Stromal cell of bone marrow (primary cell): ENCODE measurements at places on chromosomes 1 and 21.

DNA sequence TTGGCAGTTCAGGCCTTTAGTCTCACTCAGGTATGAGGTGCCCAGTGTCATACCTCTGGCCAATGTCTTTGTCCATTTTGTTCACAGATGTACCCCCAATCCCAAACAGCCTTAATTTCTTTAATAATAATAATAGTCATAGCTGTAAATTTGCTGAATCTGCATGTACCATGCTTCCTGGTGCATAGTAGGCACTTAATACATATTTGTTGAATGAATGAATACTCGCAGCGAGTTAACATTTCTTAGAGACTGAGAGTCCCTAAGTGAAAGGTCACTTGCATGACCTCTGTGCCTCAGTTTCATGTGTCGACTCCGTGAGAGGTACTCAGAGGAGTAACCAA lies 12.5 kb downstream of the ALPL start:
- DNase-seq: no peak

GRCh38 chr1:15063783-15064182 lies 89.8 kb upstream of the TMEM51 start:
- no peak for DNase-seq

DNA sequence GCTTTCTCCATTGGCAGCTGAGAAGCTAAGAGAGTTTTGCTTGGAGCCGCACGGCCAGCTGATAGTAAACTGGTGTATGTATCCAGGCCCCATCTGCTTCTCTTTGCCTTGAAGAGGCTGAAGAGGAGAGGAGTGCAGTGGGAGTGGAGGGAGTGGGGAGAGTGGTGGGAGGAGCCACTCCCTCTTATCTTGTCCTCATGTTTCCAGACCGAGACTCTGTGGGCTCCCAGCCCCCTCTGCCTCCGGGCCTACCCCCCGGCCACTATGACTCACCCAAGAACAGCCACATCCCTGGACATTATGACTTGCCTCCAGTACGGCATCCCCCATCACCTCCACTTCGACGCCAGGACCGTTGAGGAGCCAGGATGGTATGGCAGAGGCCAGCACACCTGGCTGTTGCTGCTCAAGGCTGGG lies 6.0 kb upstream of the LRRC71 start:
- DNase-seq: no peak

GRCh38 chr1:225603538-225604354 lies 49.2 kb downstream of the ENAH start:
- no peak for DNase-seq

DNA sequence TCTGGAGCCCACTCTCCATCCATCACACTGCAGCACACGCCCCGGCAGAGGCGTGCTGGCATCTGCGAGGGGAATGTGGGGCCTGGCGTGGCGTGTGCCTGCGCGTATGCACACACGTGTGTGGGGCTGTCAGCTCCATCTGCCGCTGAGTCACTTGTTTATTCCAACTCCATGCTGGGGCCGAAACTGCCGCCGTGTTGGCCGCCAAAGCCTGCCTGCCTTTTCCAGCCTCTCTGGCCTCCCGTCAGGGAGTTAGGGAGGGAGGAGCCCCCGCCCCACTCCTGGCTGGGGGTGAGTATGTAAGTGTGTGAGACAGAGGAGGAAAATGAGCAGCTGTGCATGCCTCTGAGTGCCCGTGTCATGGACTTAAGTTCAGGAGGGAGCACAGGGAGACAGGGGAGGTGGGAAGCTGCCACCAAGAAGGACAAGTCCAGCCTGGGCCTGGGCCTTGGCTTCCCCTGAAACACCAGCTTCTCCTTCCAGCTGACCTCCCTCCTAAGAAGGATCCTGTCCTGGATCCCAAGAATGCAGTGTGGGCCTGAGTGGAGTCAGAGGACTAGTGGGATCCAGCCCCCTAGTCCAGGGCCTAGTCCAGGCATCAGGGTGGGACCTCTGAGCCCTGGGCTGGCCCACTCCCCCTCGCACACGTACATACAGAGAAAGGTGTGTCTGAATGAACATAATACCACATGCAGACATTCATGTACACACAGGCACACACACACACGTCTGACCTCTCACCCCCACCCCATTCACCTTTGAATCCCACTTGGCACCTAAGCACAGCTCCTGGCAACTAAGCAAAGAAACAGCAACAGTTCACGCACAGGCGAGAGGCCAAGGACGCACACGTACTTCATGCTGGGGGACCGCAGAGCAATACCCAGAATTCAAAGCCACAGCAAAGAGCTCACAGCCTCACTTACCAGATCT lies 24.7 kb downstream of the MEF2D start:
- peak; percentile 42 for DNase-seq

DNA sequence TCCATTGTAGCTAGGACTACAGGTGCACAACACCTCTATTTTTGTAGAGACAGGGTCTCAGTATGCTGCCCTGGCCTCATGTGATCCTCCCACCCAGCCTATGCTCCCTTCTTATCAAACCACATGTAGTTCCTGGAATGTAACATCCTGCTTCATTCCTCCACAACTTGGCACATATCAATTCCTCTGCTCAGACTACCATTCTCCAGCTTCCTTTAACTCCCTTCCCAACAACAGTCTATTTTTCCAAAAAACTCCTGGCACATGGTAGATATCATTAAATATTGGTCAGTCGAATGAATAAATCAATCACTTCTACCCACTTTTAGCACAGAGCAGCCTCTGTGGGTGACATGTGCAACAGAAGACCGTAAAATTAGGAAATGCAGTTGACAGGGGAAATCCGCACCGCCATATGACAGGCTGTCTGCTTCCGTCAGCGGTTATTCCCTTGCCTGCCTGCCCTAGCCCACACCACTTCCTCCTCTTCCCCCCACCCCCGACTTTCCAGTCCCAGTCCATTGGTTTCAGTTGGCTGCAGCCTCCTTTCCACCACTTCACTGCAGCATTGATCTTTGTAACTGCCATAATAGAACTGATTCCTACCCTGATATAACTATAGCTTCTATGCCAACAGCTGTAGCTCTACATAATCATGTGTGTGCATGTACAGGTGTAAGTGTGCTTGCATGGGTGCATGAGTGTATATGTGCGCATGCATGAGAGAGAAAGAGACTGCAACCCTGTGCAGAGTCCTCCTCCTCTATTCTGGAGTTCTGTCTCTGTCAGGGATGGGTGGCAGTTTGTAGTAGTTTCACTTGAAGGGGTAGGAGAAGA lies 6.8 kb upstream of the AKR1A1 start:
- DNase-seq: no peak

- DNase-seq: no peak
These were observed at the start of gene PAX7 for GRCh38 chr1:18630511-18631495. PAX7 (plus strand) TSS chr1:18630846; CDS start chr1:18631604, 758 bp downstream.

- DNase-seq: no peak
These were observed 46.4 kb upstream of the ADGRL4 start for GRCh38 chr1:79052829-79053449.

DNA sequence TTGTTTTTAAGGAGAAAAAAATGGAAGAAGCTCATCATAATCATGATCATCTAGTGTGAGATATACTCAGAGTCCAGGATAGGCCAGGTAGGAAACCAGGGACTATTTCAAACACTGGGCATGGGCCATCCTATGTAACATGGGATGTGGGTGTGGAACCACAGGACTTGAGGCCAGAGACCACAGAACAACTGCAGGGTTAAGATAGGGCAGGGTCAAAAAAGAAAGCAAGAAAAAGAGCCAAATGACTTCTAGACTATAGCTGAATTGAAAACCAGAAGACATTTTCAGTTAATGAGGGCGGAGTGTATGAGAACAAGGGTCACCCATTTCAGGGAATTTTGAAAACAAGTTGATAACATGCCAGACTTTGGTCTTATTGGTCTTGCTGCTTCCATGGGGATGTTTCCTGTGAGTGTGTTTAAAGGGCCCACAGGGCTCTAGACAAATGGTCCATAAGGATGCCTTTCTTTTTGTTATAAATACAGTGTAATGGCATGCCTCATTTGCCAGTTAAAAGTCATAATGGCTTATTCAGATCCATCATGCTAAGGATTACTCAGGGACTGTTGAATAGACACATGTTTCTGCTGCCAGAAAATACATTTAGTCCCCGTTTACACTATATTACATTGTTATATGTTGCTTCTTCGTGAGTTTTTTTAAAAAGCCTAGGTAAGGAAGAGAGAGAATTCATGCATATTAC lies 182.0 kb upstream of the C21orf91 start:
- no peak for DNase-seq

- peak; percentile 71 for DNase-seq
These were observed at the start of gene S100A10 for GRCh38 chr1:151993734-151994496. S100A10 (minus strand) TSS chr1:151993859; CDS start chr1:151986230, 7,629 bp downstream.

GRCh38 chr21:44752671-44753235 lies 41.4 kb upstream of the TSPEAR start:
- no peak for DNase-seq

DNA sequence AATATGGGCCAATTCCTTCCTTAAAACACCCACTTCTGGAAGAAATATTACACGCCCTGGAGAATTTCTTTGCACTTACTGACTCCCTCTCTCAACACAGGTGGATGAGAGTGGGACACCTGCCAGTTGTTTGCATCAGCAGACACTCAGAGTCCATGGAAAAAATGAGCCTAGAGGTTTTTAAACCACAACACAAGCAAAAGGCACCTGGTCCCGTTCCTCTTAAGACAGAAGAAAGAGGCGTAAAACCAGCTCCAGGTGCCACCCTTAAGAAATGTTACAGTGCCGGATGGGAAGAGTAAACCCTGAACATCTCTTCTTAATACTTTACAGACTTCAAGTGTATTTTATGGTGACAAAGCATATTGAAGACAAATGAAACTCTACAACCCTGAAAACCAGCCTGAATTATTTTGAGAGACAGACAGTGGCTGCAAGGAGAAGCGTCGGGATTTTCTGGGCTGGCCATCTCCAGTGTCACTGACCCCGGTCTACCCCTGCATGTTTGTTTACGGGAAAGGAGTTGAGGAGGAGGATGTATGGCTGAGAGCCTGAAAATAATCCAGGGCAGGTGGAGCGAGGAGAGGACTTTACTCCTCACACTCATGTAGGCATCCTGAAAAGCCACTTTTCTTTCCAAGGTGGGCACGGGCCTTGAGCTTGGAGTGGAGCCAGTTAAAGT lies 7.8 kb upstream of the RIPK4 start:
- DNase-seq: no peak

- peak; percentile 84 for DNase-seq
These were observed 29.7 kb downstream of the ENO1 start for GRCh38 chr1:8848663-8849386.

DNA sequence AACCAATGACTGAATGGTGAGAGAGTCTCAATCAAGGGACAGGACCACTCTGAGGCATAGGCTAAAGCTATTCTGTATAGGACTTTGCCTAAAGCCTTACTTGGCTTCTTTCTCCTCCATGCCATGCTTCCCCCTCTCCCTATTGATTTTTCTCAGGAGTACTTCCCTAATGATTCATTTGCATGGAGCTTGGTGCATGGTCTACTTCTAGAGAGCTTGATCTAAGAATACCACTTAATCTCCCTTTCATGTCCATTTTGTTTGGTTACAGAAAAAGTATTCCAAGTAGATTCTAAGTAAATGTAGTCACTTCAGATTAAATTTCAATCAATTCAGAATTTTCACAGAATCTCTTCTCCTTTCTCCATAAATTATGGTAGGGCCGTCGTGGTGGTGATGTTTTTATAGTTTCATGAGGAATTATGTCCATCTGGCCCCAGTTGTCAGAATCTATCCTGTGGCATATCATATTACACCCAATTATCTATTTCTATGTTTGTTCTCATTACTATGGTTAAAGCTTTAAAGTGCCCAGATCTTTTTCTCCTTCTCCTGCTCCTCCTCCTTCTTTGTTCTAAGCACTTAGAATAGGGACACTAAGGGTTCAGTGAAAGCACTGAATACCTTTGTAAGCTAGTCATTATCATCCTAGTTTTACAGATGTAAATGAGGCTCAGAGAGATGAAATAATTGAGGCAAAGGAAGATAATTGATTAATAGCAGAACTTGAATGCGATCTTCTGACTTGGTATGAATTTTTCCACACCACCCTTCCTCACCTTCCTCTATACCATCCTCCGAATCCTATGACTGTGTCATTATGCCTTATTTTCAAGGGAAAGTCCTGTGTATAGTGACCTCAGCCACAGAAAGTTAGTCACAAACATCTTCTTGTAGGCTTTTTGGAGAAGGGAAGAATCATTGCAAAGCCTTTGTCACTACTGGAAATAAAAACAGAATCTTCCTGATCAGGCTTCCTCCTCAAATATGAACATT lies 85.6 kb upstream of the ZRANB2 start:
- DNase-seq: peak; percentile 2

GRCh38 chr1:91818713-91818975 lies 67.3 kb downstream of the TGFBR3 start:
- DNase-seq: no peak

- no peak for DNase-seq
These were observed 156.2 kb upstream of the CAMK1G start for GRCh38 chr1:209427277-209427676.

DNA sequence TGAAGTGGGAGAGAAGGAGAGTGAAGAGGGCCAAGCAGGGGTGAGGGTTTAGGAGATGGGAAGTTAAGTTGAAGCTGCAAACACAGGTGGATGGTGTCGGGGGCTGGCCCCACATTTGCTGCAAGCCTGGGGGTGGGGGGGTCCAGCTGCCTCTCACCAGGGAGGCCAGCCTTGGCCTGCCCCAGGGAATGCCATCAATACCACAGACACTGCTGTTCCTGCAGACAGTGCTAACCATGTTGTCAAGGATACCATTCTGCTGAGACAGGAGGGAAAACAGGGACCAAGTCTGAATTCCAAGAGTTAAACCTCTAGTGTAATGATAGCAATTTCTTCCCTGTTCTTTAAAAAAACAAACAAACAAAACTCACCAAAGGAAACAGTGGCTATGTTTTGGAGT lies 8.0 kb downstream of the MECR start:
- DNase-seq: no peak

GRCh38 chr1:89995598-89996449 lies 914 bp downstream of the ZNF326 start:
- DNase-seq: no peak

- no peak for DNase-seq
These were observed 2.6 kb downstream of the NDC1 start for GRCh38 chr1:53835491-53835890.

- no peak for DNase-seq
These were observed 45.4 kb upstream of the ATP1B1 start for GRCh38 chr1:169060919-169061639.

GRCh38 chr1:169326956-169327268 lies 40.7 kb downstream of the NME7 start:
- DNase-seq: no peak

- no peak for DNase-seq
These were observed 1.9 kb upstream of the SAMD13 start for GRCh38 chr1:84299536-84300170.

DNA sequence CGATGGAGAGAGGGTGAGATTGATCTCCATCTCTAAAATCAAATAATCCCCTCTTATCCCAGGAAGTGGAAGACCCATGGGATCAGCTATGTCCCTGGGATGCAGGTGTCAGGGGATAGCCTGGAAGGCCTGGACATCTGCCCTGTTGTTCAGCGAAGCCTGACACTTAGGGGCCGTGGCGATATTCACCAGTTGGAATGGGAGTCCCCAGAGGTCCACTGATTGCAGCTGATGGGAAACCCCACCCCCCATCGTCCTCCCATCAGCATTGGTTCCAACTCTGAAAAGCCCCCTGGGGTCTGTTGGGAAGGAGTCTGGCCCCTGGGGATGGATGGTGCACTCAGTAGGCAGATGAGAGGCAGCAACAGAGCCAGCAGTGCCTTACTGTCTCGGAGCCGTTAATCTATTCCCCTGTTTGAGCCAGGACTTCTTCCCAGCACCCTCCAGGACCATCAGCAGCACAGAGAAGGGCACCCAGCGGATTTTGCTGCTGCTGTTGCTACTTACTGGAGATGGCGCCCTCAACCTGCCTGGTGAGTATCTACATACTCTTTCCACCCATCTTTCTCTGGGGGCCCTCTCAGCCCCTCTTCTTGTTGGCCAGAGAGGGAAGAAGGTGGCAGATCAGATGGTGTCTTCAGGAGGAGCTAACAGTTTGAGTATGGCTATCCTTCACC lies 13.4 kb downstream of the CATSPER4 start:
- DNase-seq: no peak
